ENCODE measurements at places on chromosomes 6 and 20.
A peak's percentile ranks its signal among the peaks of the same experiment; 100 is the strongest.

DNA sequence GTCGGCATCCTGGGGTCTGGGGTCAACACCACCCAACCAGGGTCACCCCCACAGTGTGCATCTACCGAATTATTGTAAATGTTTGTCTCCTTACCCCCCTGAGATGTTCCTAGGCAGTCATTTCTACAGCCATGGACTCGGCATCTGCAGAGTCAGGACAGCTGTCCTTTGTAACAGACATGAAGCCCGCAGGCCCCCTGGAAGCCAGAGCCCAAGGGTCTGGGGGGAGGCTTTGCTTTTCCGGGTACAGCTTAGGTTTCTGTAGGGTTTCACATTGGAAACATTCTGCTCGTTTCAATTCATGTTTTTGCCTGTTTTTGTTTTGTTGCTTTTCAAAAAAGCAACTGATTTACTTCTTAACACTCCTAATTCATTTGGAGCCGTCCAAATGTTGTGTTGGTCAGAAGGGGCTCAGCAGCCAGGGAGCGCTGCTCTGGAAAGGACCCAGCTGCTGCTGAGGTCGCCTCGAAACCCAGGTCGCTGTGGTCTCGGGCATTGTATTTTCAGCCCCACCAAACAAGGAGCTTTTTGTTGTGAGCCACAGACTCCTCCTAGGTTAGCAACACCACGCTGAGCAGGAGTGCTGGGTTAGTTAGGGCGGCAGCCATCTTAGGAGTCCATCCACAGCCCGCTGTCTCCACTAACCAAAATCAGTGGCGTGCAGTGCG, 160.4 kb downstream of the TMEM242 start:
- no peak for DNase-seq

- no peak for DNase-seq
These were observed 125.6 kb downstream of the MAFB start for GRCh38 chr20:40563296-40563950.

- no peak for DNase-seq
These were observed 259.9 kb downstream of the FOXA2 start for GRCh38 chr20:22324505-22324904.

DNA sequence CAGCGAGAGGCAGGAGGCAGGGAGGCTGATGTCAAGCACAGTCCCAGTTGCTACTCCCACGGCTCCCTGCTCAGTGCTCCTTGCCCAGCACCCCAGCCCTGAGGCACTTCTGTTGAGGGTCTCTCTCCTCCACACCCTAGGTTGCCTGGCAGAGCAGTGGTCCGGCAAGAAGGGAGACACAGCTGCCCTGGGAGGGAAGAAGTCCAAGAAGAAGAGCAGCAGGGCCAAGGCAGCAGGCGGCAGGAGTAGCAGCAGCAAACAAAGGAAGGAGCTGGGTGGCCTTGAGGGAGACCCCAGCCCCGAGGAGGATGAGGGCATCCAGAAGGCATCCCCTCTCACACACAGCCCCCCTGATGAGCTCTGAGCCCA, 9.1 kb downstream of the CNPY3 start:
- DNase-seq, result no peak

GRCh38 chr20:8320306-8320705, 188.2 kb downstream of the PLCB1 start:
- DNase-seq, result peak; percentile 34

DNA sequence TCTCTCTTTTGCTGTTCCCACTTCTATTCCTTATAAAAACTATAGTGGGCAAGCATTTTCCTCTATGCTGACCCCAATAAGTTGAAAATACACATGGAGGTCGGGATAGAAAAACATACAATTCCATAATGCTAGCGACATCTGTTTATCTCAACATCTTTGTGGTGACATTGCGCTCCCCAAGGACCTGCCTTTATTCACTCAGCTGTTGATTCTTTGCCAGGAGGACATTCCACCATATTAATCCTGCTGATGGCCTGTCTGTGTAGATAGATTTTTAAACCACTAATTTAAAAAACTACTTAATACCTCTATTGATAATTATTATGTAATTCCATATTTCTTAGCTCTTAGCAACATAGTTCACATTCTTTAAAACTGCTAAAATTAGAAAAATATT, 555.3 kb upstream of the MAP3K7 start:
- no peak for DNase-seq

DNA sequence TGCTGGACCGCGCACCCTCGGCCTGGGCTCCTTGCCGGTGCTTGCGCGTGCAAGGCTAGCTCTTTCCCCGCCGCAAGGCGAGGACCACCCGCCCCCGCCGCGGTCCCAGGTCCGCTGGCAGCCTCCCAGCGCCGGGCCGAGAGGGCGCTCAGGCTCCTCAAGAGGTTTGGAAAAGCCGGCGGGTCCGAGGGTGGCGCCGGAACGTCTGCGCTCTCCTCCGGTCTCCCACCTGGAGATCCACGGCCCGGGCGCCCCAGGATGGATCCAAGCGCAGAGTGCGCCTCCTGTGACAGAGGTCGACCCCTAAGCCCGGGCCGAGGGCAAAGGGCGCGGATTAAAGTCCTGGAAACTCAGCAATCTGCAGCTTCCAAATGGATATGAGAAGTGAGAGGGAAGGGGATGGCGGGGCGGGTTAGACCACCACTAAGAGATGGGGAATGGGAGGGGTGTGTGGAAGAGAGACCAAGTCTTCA, 575 bp upstream of the MICAL1 start:
- DNase-seq, result no peak

DNA sequence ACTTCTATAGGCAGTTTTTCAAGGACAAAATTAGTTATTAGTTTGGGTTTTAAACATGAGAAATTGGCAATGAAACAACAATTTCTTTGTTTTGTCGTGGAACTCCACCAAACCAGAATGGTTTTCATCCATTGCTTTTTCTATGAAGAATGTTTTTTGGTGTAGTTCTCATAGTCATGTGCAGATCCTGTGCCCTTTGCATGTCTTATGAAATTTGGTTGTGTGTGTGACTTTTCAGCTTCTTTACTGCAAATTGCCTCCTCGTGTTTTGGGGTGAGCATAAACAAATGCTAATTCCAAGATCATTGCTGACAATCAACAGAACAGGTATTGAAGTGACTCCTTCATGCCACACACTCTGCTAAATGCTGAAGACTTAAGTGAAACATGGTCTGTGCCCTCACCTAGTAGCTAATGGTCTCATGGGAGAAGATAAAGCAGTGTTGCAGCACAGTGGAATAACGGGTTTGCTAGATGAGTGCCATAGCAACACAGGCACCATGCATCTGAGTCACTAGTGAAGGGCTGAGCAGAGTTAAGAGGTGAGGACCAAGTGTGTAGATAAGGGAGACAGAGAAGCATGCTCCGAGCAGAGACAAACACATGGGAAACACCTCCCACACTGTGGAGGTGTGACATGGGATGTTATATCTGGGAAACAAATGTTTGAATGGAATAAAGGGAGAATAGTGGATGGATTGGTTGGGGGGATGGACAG, 120.0 kb downstream of the SLC16A10 start:
- no peak for DNase-seq

DNA sequence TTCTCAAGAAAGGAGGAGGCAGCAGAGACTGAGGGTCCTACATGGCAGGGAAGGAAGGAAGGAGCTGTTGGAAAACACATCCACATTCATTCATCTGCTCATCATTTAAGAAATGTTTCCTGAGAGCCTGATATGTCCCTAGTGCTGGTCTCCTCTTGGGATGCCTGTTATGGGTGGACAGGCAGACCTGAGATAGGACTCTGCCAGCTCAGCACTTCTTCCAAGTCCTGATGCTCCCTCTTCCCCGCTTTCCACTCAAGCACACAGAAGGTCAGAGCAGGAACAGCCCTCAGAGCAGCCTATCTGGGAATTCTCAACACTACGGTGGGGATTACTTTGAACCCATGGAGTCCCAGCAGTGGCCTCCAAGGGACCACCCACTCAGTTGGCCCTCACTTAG, 8.0 kb upstream of the SIRPD start:
- no peak for DNase-seq

- DNase-seq, result no peak
These were observed 429.0 kb downstream of the BMP2 start for GRCh38 chr20:7196481-7196880.

DNA sequence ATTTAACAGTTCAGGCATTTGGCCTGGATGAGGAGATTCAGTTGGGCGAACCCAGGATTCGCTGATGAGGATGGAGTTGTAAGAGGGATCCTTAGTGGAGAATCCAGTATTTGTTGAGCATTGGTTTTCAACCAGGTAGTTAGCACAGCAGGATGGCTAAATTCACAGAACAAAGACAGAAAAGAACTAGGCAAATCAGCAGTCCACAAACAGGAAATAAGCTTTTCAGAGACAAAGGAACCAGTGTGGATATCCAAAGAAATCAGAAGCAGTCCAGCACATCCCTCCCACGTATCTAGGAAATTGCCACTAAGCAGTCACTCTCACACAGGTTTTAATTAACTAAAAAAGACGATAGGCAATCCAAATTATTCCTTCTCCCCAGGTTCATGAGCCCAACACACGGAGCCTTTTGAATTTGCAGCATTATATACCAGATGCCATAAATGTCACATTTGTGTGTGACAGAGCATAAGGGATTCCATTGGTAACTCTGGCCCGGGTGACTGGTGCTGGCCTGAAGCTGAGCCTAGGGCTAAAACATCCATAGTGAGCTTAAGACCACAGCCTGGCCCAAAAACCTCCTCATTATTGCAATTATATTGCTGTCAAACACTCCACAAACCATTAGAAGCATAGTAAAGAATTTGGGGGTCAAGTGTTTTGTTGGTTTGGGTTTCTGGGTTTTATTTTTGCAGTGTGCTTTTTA, 131.5 kb downstream of the SOBP start:
- DNase-seq, result no peak

DNA sequence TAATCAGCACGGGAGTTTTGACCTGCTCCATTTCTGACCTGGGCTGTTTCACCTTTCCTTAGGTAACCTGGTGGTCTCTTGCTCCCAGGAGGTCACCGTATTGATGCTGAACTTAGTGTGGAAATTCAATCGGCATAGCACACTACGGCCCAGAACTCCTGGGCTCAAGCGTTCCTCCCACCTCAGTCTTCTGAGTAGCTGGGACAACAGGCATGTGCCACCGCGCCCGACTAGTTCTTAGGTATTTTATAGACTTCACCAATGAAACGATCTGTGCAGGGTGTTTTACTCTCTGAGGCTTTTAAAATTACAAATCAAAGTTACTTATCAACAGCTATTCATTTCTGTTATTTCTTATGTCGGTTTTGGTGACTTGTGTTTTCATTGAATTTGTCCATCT, 42.1 kb downstream of the ATG5 start:
- no peak for DNase-seq

DNA sequence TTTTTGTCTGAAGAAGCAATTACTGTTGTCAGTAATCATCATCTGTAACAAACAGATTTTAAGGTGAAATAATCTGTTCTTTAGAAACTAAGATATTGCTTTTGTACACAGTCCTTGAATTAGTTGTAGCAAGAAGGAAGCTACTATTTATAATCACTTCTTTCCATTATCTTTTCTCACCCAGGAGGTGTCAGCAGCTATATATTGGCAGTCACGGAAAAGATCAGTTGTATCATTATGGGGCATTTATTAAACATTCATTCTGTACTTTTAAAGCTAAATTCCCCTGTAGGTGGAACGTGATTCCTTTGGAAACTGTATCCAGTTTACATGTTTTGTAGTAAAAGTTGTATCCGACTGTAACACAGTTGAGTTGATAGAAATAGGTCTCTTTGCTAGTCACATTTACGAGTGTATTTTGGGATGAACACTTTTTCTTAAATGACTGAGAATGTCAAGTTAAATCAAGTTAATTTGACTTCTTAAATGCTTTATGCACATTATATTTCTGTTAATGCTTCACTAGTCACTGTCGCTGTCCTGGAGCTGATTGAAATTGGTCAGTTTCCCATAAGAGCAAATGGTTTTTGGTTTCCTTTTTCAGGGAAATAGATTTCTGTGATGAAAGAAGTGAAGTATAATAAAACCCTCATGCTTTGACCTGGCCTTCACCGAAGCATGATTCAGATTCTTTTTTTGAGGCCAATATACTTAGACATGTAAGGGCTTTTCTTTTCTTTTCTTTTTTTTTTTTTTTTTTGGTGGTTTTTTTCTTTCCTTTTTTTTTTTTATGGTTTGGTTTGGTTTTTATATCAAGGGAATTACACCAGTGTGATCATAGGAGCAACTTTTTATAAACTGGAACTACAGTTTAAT, 5.1 kb downstream of the QKI start:
- no peak for DNase-seq

- DNase-seq, result no peak
These were observed 327.7 kb downstream of the CDC5L start for GRCh38 chr6:44715188-44715587.

- no peak for DNase-seq
These were observed 112.2 kb upstream of the PREP start for GRCh38 chr6:105515054-105515453.

DNA sequence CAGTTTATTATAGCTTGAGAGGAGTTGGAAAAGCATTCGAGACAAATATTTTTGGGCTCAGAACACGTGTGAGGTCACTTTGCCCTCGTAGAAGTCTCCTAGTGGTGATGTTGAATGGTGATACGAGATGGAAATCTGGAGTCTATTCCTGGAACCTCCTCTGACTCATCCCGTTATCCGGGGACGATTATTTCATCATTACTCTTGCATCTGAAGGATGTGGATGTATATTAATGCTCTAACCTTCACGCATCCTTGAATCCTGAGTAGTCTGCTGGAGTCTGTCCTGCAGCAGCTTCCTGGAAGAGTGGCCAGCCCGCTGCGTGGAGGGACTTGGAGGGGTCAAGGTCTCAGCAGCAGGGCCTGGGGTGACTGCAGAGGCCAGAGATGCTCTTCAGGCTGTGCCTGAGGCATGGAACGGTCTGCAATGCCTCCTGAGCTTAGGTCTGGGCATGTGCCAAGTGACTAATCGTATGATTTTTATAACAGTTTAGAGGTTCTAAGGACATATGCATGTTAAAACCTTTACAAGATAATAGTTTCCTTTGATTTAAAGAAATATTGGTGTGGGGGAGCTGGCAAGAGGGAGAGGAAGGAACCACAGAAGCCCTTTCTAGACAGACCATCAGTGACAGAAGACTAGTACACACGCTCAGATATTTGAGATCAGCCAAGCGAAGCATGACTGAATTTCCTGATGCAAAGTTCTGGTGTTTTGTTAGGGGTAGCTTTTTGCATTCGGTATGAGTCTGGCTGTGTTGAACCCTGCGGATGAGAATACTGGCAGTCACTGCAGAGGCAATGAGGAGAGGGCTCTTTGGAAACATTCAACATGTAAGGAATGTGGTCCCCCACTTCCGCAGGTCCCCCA, 400.2 kb downstream of the QKI start:
- no peak for DNase-seq

DNA sequence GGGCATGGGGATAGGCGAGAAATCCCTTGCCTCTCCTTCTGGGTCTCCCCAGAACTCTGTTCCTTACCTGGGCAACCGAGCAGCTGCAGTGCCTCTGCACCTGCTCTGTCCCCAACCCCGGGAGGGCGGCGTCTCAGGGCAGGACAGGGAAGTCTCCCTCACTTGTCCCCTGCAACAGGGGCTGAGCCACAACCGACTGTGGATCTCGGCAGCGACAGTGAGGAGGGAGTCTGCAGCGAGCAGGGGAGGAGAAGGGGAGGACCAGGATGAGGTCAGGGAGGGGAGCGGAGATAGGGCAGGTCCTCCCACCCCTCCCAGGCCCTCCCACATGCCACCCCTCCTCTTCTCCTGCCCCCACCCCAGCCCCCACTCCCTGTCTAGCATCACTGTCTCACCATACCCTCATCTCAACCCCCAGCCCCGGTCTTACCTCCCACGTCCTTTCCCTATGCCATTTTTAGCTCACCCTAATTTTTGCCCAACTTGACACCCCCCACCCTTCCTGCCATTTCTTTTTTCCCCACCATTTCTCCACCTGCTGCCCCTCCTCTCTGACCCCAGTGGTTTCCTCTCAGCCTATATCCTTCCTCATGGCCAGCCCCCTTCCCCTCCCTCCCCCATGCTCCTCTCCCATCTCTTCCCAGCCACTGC, at the start of gene TNXB:
TNXB (minus strand) TSS at position 225 of the 651 bp plus-strand sequence. CDS start 11,140 bp downstream, outside the sequence.
- DNase-seq, result no peak

Measured in CD14-positive monocyte (primary cell).